ENCODE measurements at places on chromosomes 1 and 21.

DNA sequence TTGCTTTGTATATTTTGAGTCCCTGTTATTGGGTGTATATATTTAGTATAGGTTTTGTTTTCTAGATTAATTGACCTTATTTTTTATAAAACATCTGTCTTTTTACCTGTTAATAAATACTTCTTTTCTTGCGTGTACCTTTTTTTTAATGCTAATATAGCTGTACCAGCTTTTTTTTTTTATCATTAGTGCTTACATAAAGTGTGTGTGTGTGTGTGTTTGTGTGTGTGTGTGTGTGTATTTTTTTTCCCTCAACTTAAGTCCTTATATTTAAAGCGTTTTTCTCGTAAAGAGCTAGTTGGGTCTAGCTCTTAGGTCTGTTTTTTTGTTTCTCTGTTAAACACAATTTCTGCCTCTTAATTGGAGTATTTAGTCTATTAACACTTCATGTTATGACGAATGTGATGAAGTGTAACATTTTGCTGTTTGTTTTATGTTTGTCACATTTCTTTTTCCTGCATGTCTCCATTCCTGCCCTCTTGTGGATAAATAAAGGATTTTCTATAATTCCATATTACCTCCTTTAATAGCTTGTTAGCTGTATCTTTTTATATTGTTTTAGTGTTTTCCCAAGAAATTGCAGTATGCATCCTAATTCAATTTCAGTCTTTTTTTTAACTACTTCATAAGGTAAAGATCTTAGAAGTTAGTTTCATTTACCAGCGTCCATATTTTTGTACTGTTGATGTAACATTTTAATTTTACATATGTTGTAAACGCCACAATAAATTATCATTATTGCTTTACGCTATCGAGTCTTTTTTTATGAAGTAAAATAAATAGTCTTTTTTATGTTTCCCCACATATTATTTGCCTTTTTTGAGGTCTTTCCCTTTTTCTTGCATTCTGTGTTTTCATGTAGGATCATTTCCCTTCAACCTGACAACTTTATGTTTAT, 4.3 kb downstream of the PRMT2 start:
- no peaks in the 10 kb centered on the region for H3K27me3 ChIP-seq
- H3K27ac ChIP-seq: no peak overlapping the region
- DNase-seq: no peak
- H3K4me3 ChIP-seq: no peak overlapping the region

DNA sequence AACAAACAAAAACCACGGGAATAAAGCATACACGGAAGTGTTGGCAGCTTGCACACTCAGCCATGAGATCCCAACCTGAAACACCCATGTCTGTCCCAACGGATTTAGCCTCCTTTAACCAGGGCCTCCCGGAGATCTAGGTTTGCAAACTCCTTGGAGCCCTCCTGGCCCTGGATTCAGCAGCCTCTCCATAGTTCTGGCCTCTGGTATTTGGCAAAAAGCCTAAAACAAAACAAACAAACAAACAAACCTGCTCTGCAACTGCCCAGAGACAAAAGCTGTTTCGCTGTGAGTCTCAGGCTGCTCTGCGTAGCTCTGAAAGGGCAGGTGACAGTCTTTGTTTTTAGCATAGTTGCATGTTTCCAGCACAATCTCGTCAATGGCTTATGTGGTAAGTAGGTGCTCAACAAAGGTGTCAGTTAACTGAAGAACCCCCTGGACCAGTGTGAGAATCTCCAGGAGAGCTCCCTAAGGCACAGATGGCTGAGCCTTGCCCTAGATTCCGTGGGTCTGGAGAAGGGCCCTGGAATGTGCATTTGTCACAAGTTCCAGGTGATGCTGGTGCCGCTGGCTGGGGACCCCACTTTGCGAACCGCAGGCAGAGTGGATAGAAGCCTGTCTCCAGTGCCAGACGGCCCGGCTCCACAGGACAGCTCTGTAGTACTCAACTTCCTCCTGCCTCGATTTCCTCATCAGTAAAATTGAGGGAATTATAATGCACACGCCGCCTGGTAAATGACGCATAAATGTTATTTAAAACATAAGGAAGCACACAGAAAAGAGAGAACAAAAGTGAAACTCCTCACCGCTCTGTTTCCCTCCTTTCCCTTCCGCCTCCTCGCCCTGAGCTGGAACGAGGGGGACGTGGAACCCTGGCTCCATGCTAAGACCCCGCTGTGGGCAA, 86.2 kb downstream of the RIPK4 start:
- H3K4me3 ChIP-seq: no peak overlapping the region
- H3K36me3 ChIP-seq: no peaks in the 10 kb centered on the region
- H3K27ac ChIP-seq: no peak overlapping the region
- no peak for DNase-seq
- no peaks in the 10 kb centered on the region for H3K27me3 ChIP-seq
- H3K4me1 ChIP-seq: no peaks in the 10 kb centered on the region

DNA sequence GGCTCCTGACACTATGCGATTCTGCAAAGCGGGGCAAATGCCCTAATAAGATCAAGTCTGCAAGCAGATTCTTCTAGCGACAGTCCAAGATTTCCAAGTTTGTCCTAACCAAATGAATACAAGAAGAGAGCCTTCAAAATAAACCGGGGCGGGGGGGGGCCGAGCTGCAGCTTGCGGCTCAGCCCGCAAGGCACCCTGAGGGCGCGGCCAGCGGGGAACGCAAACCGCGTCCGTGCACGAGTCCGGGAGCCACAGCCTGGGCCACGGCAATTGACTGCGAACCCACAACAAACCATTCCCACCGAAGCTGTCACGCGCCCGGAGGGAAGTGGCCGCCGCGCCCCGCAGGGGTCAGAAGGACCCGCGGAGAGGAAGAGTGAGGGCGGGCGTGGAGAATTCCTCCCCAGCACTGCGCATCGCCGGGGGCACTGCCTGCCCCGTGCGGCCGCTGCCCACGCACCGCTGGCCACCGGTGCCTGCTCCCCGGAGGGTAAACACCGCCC, 687 bp downstream of the TGFBR3 start:
- no peaks in the 10 kb centered on the region for H3K36me3 ChIP-seq
- H3K4me3 ChIP-seq: peak overlapping the region; percentile 90
- H3K27me3 ChIP-seq: no peaks in the 10 kb centered on the region
- DNase-seq: peak; percentile 67
- H3K27ac ChIP-seq: peak overlapping the region; percentile 95

- no peaks in the 10 kb centered on the region for H3K27me3 ChIP-seq
- no peak for DNase-seq
- no peak overlapping the region for H3K4me3 ChIP-seq
- no peak overlapping the region for H3K27ac ChIP-seq
Observed at GRCh38 chr1:86207323-86207722, 50.8 kb upstream of the COL24A1 start.

DNA sequence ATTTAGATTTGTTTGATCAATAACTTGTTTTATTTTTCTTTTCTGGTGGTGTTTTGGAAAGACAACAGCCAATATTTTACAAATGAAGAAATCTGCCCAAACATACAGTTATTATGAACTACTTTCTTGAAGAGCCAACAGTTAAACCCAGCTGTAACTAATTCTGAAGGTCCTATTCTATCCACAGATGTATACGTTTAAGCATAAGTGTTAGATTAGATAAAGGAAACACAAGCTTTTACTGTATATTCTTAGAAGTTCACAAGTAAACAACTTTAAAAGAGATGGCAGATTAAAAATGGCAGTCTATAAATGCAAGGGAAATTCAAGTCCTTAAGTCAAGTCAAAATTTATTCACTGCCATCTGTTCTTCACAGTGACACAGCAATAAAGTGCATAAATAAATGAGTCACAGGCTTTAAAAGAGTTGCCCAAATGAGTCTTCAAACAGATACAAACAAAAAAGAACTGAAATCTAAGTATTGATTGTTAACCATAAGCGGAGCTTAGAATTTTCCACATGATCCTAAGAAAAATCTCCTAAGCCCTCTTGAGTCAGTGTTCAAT, 49.9 kb upstream of the KCNH1 start:
- no peak for DNase-seq
- no peaks in the 10 kb centered on the region for H3K4me1 ChIP-seq
- H3K4me3 ChIP-seq: no peak overlapping the region

- no peak for DNase-seq
- no peak overlapping the region for H3K27ac ChIP-seq
- no peak overlapping the region for H3K4me3 ChIP-seq
- no peaks in the 10 kb centered on the region for H3K36me3 ChIP-seq
Observed at GRCh38 chr1:192633533-192634253, 2.3 kb upstream of the RGS13 start.

DNA sequence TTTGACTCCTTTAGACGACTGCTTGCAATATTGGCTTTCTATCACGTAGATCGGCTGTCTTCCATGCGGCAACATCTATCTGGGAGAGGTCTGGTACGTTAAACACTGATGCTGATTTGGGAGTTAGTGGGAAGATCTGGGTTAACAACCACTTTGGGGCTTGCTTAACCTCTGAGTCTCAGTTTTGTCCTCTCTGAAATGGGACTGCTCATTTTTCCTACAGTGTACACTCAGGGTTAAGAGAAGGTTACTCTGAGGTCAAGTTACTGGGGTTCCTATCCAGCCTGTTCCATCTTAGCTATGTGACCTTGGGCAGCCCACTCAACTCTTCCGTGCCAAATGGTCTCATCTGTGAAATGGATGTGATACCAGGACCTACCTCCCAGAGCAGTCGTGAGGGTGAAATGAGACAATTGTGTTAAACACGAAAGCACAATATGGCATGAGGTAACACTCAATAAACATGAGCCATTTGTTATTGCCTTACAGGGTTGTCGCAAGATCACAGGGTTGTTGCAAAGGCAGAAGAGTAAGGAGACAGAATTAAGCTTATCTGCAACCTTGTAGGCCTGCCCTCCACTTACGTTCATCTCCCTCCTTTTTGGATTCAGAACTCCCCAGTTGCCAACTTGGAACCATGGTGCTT, 5.6 kb downstream of the ABCA4 start:
- H3K36me3 ChIP-seq: no peaks in the 10 kb centered on the region
- no peaks in the 10 kb centered on the region for H3K4me1 ChIP-seq
- no peak overlapping the region for H3K4me3 ChIP-seq
- no peak overlapping the region for H3K27ac ChIP-seq
- no peaks in the 10 kb centered on the region for H3K27me3 ChIP-seq

GRCh38 chr1:230868736-230869385, 540 bp upstream of the C1orf198 start:
- H3K27ac ChIP-seq: peak overlapping the region; percentile 99
- H3K27me3 ChIP-seq: no peaks in the 10 kb centered on the region
- H3K4me1 ChIP-seq: peaks cover 22% of the 10 kb centered on the region
- peak overlapping the region; percentile 98 for H3K4me3 ChIP-seq
- H3K36me3 ChIP-seq: no peaks in the 10 kb centered on the region

DNA sequence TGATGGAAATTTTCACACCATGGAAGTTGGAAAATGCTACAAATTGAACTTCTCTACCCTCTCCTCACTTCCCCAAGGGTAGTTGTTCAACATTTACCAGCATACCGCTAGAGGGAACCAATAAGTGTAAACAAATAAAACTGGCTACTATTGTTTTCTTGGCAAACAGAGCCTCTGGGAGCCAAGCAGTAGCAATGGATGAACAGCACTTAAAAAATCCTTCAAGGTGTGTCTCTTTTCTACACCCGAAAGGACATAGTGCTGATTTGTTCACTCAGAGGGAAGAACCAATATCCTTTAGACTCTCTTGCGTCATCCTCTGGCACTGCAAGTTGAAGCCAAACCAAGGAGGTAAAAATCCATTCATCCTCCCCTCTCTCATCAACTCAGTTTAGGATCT, 161.5 kb downstream of the TBX15 start:
- no peaks in the 10 kb centered on the region for H3K36me3 ChIP-seq
- no peak overlapping the region for H3K27ac ChIP-seq
- H3K27me3 ChIP-seq: no peaks in the 10 kb centered on the region
- no peak for DNase-seq
- H3K4me3 ChIP-seq: no peak overlapping the region

DNA sequence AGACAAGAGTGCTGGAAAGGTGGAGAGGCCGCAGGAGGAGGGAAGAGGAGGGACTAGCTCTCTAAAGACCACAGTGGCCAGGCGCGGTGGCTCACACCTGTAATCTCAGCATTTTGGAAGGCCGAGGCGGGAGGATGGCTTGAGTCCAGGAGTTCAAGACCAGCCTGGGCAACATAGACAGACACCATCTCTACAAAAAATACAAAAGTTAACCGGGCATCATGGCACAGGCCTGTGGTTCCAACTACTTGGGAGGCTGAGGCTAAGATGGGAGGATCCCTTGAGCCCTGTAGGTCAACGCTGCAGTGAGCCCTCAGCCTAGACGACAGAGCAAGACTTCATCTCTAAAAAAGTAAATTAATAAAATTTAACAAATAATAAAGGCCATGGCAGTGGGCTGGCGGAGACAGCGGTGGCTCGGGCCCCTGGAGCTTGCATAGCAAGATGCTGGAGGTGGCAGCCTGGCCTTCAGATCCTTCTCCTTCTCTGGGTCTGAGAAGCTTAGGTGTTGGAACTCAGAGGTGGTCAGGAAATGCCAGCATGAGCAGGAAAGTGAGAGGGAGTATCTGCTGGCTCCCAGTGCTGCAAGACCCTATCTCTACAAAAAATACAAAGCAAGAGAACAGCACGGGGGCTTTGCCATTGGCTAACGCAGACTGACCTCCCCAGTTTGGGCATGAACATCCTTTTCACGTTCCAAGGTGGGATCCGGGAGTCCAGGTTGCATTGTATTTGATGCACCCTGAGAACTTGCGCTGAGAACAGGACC, 10.7 kb downstream of the WNT3A start:
- no peaks in the 10 kb centered on the region for H3K27me3 ChIP-seq
- no peaks in the 10 kb centered on the region for H3K36me3 ChIP-seq
- H3K4me1 ChIP-seq: no peaks in the 10 kb centered on the region
- H3K4me3 ChIP-seq: no peak overlapping the region
- peak; percentile 41 for DNase-seq
- no peak overlapping the region for H3K27ac ChIP-seq

- peaks cover 28% of the 10 kb centered on the region for H3K4me1 ChIP-seq
- H3K4me3 ChIP-seq: no peak overlapping the region
- DNase-seq: no peak
Observed at GRCh38 chr1:234996245-234996757, 132.3 kb downstream of the TOMM20 start.

- H3K27me3 ChIP-seq: no peaks in the 10 kb centered on the region
- no peaks in the 10 kb centered on the region for H3K36me3 ChIP-seq
- no peak overlapping the region for H3K4me3 ChIP-seq
- no peak for DNase-seq
Observed at GRCh38 chr1:32713081-32713480, 10.5 kb upstream of the SYNC start.

GRCh38 chr21:24118738-24119459, 1488.4 kb downstream of the MRPL39 start:
- no peak overlapping the region for H3K27ac ChIP-seq
- H3K4me1 ChIP-seq: no peaks in the 10 kb centered on the region
- H3K27me3 ChIP-seq: no peaks in the 10 kb centered on the region
- H3K36me3 ChIP-seq: no peaks in the 10 kb centered on the region
- DNase-seq: no peak

DNA sequence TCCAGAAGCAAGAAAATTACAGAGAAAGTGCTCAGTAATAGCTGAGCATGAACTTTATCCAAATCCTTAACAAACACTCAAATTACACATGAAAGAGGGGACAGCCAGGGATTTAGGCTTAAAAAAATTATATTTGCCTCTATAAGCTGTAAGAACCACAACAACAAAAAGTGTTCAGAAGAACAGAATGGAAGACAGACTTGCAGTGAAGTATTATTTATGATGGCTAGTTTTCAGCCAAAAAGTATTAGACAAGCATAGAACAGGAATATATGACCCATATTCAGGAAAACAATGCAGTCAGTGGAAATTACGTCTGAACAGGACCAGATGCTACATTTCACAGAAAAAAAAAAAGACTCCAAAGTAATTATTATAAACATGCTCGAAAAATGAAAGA, 1246.3 kb downstream of the NCAM2 start:
- no peak for DNase-seq
- no peaks in the 10 kb centered on the region for H3K27me3 ChIP-seq
- H3K27ac ChIP-seq: no peak overlapping the region
- no peak overlapping the region for H3K4me3 ChIP-seq
- H3K4me1 ChIP-seq: no peaks in the 10 kb centered on the region
- no peaks in the 10 kb centered on the region for H3K36me3 ChIP-seq
